ENCODE measurements at places on chromosomes 16 and 17.

GRCh38 chr16:10504404-10504885 is 76.0 kb downstream of the EMP2 start:
- no peak for DNase-seq

- DNase-seq, result no peak
Measured at GRCh38 chr17:40791787-40792436, 7.8 kb downstream of the KRT28 start.

DNA sequence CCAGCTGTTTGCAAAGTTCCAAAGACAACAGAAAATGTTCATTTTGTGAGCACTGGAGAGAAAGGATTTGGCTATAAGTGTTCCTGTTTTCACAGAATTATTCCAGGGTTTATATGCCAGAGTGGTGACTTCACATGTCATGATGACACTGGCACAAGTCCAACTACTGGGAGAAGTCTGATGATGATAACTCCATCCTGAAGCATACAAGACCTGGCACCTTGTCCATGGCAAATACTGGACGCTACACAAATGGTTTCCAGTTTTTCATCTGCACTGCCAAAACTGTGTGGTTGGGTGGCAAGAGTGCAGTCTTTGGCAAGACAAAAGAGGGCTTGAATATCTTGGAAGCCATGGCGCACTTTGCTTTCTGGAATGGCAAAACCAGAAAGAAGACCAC is 385.0 kb downstream of the CDH11 start:
- no peak for DNase-seq

GRCh38 chr17:8924595-8924994 is 40.9 kb downstream of the PIK3R5 start:
- no peak for DNase-seq

- no peak for DNase-seq
Measured at GRCh38 chr17:79758271-79758670, 19.7 kb upstream of the CBX2 start.

- no peak for DNase-seq
Measured at GRCh38 chr17:37017404-37017803, 68.7 kb downstream of the AATF start.

GRCh38 chr16:51490866-51491265 is 339.8 kb upstream of the SALL1 start:
- no peak for DNase-seq

GRCh38 chr17:78142119-78142861 is 3.9 kb upstream of the C17orf99 start:
- DNase-seq, result no peak

- DNase-seq, result no peak
Measured at GRCh38 chr16:89367538-89367915, 122.8 kb downstream of the ANKRD11 start.

GRCh38 chr16:79295746-79296145 is 304.8 kb downstream of the MAF start:
- DNase-seq, result no peak

GRCh38 chr16:25366078-25366477 is 108.4 kb upstream of the ZKSCAN2 start:
- no peak for DNase-seq

- peak; percentile 45 for DNase-seq
Measured at GRCh38 chr16:89093602-89094251, at the start of gene ACSF3. TSS of gene ACSF3 (plus strand) at chr16:89093852. CDS start at chr16:89100682, 6,830 bp downstream.

DNA sequence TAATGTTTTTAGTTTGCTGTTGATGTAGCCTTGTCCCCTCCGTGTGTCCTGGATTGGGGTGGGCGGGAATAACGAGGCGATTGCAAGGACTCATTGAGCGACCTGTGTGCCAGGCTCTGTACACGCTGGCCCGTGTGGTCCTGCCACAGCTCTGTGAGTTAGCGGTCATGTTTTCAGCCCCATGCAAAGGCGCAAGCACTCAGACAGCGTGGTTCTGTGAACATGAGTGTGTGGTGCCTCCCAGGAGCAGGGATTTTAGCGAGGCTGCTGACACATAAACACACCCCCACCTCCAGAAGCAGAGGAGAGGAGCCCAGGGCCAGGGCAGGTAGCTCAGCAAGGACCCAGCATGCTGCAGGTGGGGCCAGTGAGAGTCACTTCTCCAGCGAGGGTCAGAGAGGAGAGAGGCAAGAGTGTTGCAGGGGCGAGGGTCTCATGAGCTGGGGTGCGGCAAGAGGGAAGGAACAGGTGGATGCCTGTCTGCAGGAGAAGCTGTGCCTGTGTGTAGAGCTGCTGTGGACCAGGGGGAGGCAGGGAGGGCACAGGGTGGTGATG is 115.3 kb downstream of the OR1D5 start:
- DNase-seq, result no peak

- DNase-seq, result no peak
Measured at GRCh38 chr16:55204069-55204468, 119.9 kb upstream of the IRX6 start.

DNA sequence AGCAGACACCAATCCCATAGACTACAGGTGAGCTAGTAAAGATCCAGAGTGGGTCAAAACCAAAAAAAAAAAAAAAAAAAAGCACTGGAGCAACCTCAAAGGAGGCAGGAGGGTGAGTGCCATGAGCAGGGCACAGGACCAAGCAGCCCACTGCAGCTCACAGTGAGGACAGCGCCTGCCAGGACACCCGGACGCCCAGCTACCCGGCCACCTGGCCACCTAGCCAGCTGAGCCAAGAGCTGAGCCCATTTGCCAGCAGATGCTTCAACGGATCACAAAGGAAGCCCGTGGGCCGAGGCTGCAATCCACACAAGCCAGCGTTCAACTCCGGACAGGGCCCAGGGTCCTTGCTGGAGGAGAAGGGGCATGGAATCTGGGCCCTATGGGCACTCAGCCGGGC is 15.1 kb downstream of the AXIN1 start:
- DNase-seq, result no peak

- DNase-seq, result no peak
Measured at GRCh38 chr16:20598832-20599469, 22.8 kb upstream of the ACSM2B start.

- no peak for DNase-seq
Measured at GRCh38 chr17:65626451-65626850, 65.0 kb upstream of the AXIN2 start.

GRCh38 chr17:6981426-6981825 is 14.4 kb upstream of the ALOX12 start:
- DNase-seq, result no peak

- no peak for DNase-seq
Measured at GRCh38 chr16:2768403-2769089, 8.5 kb downstream of the ELOB start.

GRCh38 chr16:66523861-66524354 is 26.0 kb downstream of the TK2 start:
- no peak for DNase-seq

- peak; percentile 36 for DNase-seq
Measured at GRCh38 chr16:4846503-4846900, 586 bp downstream of the GLYR1 start.

DNA sequence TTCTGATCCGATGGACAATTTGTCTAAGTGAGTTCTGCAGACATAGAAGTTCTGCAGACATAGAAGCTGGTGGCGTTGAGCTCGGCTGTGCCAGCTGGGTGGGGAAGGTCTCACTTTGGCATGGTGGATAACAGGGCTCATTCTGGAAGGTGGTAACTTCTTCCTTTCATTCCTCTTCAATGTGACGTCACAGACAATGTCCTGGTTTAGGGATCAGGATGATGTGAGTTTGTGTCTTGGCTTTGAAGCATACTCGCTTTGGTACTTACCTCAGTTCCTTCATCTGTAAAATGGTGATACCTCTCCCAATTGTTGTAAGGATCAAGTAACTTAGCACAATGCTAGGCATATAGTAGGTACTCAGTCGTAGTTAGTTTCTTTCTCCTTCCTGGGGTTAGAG is 408.8 kb upstream of the ASIC2 start:
- no peak for DNase-seq

GRCh38 chr16:72277749-72278148 is 105.8 kb upstream of the PMFBP1 start:
- DNase-seq, result no peak

DNA sequence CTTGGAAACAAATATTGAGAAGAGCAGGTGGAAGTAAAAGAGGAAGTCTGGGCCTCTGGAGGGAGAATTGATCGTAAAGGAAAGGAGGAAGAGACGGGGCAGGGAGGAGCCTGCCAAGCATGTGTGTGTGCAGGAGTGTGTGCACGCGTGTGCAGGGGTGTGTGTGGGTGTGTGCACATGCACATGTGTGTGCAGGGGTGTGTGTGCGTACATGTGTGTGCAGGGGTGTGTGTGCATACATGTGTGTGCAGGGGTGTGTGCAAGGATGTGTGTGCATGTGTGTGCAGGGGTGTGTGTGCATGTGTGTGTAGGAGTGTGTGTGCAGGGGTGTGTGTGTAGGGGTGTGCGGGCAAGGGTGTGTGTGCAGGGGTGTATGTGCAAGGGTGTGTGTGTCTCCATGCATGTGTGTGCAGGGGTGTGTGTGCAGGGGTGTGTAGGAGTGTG is 10.0 kb downstream of the CEP295NL start:
- no peak for DNase-seq

DNA sequence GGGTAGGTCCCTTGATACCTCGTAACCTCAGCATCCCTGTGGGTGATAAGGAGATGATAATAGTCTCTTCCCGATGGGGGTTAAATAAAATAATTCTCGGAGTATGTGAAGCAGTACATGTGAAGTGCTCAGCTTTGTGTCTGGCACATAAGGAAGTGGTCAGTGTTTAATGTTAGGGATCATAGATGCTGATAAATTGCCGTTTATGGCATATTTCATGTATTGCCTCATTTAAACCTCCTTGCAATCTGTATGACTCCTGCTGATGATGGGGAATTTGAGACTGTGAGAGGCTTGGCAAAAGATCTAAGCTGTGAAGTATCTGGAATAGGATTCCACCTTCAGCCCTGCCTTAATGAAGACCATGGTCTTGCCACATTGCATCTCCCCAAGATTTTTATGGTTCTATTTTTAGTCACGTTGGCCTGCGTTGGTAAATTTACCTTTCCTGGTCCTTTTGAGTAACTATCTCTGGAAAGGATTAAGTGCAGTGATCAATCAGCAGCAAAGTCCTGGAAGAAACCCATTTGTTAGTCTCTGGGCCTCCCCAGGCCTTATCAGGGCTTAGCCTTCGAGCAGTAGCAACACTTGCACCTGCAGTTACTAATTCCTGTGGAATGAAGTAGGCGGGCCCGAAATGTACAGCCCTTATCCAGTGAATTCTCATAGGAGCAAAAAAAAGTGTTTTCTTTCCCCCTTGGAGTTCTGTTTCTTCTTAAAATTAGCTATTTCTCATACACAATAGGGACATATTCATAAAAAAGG is 144.9 kb downstream of the WWOX start:
- DNase-seq, result no peak

GRCh38 chr16:55687802-55688201 is 32.0 kb downstream of the SLC6A2 start:
- no peak for DNase-seq

DNA sequence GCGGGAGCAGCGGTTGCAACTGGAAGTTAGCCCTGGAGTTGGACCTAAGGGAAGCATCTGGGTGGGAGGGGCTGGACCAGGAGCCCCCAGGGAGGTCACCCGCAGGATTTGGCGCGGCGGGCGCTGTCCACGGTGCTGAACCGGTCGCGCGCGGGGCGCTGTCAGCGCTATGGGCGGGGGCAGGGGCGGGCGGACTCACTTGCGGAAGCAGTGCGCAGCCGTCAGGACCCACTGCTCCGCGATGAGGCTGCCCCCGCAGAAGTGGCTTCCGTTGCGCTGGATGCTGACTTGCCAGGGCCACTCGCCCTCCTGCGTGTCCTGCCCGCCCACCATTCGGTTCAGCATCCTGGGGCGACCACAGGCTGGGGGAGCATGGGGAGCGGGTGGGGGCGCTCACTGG is 4.5 kb downstream of the PRSS27 start:
- peak; percentile 7 for DNase-seq

- no peak for DNase-seq
Measured at GRCh38 chr17:6257336-6257735, 177.6 kb downstream of the AIPL1 start.

- no peak for DNase-seq
Measured at GRCh38 chr17:68085771-68086381, 50.3 kb downstream of the KPNA2 start.

DNA sequence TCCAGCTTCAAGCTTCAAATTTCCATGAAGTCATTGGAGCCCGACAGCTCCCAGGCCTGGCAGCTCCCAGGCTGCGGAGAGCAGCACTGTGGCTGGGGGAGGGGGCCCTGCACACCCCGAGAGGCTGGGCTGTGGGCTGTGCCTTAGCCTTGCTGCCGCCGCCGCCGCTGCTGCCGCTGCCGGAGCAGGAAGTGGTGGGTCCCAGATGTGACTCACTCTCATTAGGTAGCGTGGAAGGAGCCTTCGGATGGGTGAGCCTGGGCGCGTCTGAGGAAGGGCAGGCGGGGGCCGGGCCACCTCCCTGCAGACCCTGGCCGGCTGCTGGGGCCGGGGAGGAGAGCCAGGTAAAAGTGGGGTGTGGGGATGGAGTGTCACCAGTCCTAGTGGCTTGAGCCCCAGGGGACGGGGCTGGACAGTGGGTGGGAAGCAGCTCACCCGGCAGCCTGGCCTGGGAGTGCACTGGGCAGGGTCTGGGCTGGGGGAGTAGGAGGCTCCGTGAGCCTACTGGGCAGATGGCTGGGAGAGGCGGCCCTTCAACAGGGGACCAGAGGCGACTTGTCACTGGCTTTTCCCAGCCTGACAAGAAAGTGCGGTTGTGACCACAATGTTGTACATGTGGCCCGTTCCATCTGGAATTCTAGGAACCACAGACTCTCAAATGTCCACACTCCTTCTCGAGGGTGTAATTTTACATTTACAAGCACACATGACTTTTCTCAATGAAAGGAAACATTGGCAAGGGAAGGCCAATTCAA is at the start of gene ADCY7:
Gene ADCY7 (plus strand): TSS at position 215 of the 755 bp plus-strand sequence. CDS start 21,629 bp downstream, outside the sequence.
- DNase-seq, result no peak

GRCh38 chr16:57048095-57048494 is 44.3 kb upstream of the CPNE2 start:
- no peak for DNase-seq

GRCh38 chr17:45852535-45853297 is 8.0 kb downstream of the SPPL2C start:
- no peak for DNase-seq

- DNase-seq, result no peak
Measured at GRCh38 chr17:38559880-38560230, 45.9 kb downstream of the SRCIN1 start.

DNA sequence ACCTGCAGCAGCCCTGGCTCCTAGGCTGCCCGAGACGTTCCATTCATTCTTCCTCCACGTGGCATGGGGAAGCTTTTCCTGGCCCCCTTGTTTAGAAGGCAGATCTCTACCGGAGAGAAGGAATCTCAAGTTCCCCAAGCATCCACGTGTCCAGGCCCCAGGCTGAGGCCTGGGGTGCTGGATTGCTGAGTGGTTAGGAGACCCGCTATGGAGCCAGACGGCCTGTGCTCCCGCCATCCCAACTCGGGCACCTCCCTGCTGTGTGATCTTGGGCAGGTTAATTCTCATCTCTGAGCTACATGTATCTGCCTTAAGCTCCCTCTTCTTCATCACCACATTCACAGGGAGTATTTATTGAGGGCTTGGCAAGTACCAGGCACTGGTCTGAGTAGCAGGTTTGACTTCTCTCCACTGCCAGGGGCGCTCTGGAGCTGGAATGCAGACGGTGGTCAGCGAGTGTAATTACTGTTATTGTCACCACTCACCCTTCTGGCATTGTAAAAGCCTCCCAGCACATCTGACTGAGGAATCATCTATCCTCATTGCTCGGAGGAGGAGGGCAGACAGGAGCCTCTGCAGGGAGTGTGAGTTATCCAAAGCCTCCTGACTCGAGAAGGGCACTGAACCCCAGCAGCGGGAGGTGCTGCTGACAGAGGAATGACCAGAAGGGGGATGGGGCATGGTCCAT is 1.1 kb upstream of the ADGRG1 start:
- peak; percentile 50 for DNase-seq

- no peak for DNase-seq
Measured at GRCh38 chr16:87698241-87698640, 67.5 kb downstream of the KLHDC4 start.

- DNase-seq, result no peak
Measured at GRCh38 chr16:85715169-85716021, 26.6 kb upstream of the GINS2 start.
